ENCODE measurements at places on chromosomes 5 and 9.
A peak's percentile ranks its signal among the peaks of the same experiment; 100 is the strongest.

- DNase-seq, result no peak
Observed at GRCh38 chr5:66560371-66560770, 35.8 kb upstream of the MAST4 start.

GRCh38 chr5:118611332-118611945, 376.9 kb downstream of the DTWD2 start:
- DNase-seq, result peak; percentile 25

- peak; percentile 43 for DNase-seq
Observed at GRCh38 chr9:120713257-120714087, 798 bp downstream of the MEGF9 start.

DNA sequence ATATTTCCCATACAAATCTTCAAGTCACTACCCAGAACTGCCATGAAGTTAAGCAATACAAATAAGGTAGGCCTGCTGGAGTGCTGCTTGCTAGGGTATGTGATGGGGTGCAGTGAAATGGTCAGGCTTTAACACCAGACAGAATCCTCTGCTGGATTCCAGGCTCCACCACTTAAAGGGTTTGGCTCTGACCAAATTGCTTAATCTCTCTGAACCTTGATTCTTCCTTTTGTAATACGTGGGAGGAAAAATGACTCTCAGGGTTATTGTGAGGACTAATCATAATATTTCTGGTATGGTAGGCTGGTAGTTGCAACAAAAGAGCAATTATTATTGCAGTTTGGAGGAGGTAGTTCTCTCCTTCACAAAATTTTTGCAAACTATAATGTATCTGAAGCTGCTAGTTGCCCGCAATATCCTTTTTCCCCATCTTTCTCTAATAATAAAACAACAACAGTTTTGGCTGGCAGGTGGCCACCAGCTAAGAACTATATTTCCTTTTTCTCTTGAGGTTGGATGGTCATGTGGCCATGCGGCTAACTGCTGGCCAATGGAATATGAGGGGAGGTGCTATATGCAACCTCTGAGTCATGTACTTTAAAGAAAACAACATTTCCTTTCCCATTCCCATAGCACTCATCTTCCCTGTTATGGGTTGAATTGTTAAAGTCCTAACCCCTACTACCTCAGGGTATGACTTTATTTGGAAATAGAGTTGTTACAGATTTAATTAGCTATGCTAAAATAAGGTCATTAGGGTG, 44.1 kb downstream of the CCL28 start:
- DNase-seq, result no peak

DNA sequence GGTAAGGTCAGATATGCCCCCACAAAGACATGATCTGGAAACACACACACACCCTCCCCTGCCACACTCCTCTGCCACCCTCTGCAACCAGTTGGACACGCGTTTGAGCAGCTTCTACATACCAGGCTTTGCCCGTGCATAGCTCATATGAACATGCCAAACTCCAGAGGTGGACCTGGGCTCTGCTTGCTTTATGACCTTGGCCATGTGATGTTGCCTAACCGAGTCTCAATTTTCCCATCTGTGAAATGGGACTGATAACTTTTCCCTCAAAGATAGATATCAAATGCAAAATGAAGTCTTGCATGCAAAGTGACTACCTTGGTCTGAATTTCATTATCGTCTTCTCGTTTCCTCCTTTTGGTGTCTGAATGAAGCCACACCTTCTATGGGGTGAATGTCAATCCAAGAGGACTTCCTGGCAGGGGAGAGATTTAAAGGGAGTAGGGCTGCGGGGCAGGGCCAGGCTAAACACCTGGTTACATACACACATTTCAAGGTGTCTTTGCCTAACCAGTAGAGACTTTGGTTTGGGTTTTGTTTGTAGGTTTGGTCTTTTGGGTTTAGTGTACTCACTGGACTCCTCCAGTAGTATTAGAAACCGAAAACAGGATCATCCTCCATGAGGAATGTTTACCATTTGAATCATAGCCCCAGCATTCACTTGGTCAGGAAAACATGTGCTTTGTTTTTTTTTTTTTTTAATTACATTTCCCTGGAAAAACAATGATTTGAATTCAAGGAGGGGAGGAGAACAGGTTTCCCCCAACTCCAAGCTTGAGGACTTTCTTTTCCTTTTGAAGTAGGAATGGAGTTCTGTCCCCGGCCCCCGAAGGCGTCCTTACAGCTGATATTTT, 63.2 kb downstream of the COL27A1 start:
- DNase-seq, result no peak

GRCh38 chr5:35470866-35471265, 146.8 kb upstream of the SPEF2 start:
- DNase-seq, result no peak

GRCh38 chr5:177456976-177457851, 10.6 kb downstream of the PRR7 start:
- peak; percentile 93 for DNase-seq

- DNase-seq, result no peak
Observed at GRCh38 chr9:7534211-7534935, 265.2 kb downstream of the DMAC1 start.

DNA sequence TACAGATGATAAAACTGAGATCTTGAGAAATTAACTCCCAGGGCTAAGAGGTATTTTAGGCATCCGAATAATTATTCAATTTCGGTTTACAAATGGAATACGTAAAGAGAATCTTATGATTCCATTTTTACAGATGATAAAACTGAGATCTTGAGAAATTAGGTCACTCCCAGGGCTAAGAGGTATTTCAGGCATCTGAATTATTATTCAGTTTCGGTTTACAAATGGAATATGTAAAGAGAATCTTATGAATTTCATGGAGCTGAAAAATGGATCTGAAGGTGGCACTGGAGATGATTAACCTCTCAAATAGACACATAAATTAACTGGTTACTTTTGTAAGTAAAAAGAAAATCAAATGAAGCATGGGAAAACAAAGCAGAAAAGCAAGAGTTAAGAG, 44.2 kb downstream of the FGF1 start:
- no peak for DNase-seq

- DNase-seq, result no peak
Observed at GRCh38 chr5:91403438-91403837, 20.3 kb upstream of the ARRDC3 start.

GRCh38 chr9:68609901-68610415, 69.3 kb upstream of the TMEM252 start:
- no peak for DNase-seq

DNA sequence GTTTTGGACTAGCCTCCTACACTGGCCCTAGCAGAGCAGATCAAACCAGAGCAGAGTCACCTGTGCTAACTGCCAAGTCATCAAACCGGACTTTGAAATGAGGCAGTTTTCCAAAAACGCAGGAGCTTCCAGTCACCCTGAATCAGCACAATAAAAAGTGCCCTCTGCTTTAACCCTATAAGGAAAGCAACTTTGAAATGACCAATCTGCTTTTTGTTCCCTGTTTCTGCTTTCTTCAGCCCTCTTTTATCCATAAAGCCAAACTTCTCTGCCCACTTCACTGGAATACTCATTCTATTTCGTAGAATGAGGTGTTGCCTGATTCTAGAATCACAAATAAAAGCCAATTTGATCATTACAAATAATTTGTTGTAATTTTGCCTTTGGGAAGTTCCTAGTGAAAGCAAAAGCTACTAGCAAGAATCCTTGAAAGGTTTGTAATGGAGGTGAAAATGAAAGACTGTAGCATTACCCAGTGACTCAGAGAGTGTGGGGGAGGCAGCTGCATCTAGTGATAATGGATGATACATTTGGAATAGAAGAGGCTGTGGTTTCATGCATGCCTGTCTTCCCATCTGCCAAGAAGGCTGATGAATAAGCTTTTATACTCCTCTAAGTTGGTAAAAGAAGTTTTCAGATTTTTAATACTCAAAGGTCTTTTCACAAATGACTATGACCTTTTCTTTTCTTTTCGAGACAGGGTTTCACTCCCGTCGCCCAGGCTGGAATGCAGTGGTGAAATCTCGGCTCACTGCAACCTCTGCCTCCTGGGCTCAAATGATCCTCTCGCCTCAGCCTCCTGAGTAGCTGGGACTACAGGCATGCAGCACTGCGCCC, 14.9 kb downstream of the SPAAR start:
- DNase-seq, result no peak

DNA sequence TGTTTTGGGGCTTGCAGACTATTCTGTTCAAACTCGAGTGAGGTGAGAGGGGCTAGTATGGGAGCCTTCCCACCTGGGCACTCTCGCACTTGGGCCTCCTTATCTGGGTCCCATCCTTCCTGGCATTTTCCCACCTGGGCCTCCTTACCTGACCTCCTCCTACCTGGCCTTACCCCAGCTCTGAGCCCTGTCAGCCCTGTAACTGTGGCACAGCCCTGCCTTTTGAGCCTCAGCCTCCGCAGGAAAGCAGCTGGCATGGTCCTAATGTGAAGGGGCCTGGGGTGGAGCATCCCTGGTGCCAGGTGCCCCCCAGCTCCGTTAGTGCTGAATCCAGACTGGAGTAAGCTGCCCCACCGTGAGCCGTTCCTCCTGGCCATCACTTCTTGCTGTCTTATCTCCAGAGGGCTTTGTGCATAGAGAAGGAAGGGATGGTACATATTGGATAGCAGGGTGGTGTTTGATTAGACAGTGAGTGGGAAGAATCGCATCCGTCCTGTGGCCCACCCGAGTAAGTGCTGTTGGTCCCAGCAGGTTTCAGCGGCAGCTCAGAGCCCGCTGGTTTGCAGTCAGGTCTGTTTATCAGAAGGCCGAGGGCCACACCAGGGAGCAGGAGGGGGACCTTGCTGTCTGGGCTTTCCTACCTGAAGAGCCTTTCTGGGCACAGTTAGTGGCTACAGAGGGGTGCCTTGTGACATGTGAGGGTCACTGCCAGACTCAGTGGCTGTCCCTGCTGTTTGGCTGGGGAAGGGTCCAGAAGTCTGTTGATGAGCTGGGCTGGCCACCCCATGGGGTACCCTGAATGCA, 76.5 kb downstream of the WNK2 start:
- peak; percentile 12 for DNase-seq

DNA sequence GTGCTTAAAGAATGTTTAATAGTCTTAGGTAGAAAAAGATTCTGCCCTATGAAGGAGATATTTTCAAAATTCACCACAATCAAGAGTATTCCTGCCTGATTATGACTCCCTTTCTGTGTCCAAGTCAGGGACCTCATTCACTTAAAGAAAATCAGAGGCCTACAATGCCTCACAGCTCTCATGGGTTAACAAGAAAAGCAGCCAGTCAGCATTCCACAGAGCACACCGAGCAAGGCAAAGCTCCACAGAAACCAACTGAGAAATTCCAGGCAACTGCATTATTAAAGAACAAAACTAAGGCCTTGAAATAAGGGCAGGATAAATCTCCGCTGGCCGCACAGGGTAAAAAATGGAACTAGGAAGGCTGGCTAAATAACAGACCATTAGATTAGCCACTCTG, 161.1 kb downstream of the TARS1 start:
- DNase-seq, result no peak

- no peak for DNase-seq
Observed at GRCh38 chr5:83227611-83228010, 150.3 kb downstream of the XRCC4 start.

DNA sequence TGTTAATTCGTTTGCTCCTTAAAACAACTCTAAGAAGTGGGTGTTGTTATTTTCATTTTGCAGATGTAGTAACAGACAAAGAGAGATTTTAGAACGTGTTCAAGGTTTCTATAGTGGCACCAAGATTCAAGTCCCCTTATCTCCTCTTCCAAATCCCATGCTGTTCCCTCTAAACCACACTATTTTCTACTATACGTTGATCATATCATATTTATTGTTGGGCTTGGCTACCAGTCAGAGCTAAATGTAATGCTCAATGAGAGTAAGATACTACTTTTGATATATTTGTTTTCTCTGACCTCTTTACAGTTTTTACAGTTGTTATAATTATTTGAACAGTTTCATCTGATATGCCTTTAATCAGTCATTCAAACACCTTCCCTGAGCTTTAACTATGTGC, 212.9 kb downstream of the EFNA5 start:
- DNase-seq, result no peak

GRCh38 chr9:133127340-133127981, 6.4 kb upstream of the RALGDS start:
- DNase-seq, result no peak

Measured in femur (tissue), 1 donor.